ENCODE measurements at places on chromosomes 1 and 21.

GRCh38 chr1:92466683-92467352, 19.9 kb downstream of the GFI1 start:
- DNase-seq, result no peak

DNA sequence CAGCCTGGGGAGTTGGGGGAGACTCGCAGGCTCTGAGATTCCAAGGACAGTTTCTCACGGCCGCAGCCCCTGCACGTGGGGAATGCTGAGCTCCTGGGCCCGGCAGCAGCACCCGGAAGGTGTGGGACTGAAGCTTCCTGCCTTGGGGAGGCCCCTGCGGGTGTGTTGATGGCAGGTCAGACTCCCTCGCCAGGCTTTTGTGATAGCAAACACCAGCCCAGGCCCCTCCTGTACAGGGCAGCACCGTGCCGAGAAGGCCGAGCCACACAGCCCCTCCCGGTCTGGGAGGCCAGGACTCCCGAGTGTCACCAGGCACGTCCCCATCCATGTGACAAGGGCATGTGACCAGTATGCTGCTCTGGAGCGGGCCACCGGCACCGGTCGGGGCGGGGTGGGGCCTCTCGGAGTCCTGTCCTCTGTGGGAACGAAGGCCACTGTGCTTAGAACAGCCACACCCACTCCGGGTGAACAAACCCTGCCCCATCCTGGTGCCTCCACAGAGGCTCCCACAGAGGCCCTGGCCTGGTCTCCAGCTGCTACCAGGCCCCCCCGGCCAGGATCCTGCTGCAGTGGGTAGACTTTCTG, 31.1 kb upstream of the ARHGEF16 start:
- no peak for DNase-seq

GRCh38 chr1:48470481-48470855, 1.5 kb downstream of the SPATA6 start:
- peak; percentile 18 for DNase-seq

GRCh38 chr1:156632355-156632754, 9.6 kb upstream of the BCAN start:
- DNase-seq, result no peak

DNA sequence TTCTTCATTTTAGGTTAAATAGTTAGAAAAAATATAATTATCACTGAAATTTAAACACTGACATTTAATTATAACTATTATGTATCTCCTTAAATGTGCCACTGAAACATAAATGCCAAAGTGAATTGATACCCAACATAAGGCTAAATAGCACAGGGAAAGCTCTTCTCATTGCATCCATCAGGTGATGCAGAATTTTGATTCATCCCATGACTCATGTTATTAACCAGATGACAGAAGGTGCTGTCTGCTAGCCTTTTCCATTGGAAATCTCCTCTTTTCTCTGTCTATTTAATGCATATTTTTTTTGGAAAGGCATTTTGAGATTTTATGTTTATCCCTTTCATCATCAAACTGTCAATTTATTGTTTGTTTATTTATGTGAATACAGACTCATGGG, 136.8 kb downstream of the KCNK2 start:
- DNase-seq, result no peak

Data from T47D (cell line).